ENCODE measurements at places on chromosomes 1 and 21.

GRCh38 chr1:225573216-225573615, 79.7 kb downstream of the ENAH start:
- no peak for DNase-seq

- DNase-seq, result no peak
Observed at GRCh38 chr1:151221616-151222015, 23.3 kb downstream of the PIP5K1A start.

DNA sequence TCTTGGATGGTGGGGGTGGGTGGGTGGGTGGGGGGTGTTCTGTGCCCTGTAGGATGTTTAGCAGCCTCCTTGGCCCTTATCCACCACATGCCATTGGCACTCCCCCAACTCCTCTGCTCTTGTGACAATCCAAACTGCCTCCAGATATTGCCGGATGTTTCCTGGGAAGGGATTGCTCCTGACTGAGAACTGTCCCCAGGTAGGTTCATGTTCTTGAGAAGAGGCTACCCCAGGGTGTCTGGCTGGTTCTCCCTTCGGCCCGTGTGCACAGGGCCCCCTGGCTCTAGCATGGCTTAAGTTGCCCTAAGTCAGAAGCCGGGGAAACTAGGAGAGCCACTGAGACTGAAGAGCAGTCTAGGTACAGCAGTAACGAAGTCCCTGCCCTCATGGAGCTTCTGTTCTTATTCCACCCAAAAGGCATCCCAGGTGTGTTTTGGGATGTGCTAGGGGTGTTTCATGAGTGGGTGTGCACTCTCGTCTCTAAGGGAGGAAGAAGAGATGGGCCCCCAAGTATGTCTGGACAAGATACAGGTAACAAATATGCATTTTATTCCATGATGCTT, 19.8 kb upstream of the THRAP3 start:
- no peak for DNase-seq

DNA sequence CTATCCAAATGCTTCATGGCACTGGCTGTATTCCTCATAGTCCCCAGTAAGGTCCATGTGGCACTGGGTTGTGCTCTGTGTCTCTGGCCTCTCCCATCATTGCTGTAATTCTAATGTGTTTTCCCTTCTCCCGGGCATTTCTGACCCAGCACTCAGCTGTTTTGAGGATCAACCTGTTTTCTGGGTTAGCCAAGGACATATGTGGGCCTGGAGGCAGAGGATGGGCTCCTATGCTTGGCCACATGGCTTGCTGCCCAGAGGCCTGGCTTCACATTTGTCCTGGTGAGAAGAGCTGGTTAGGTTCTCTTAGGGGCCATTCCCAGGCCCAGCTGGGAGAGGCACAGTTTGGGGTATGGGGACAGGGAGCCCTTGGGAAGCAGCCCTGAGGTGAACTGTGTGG, 103.1 kb downstream of the FAM78B start:
- DNase-seq, result no peak

Measured in spleen (tissue), 13 donors.